ENCODE measurements at places on chromosomes 6 and 20. TPM values are rescaled to one million over a fixed set of nuclear protein-coding genes. Genes with fewer than 3 reads are reported as not detected.

GRCh38 chr6:28618898-28619555, 93.3 kb downstream of the GPX5 start:
- no peak overlapping the region for H3K27ac ChIP-seq
- H3K4me1 ChIP-seq: no peaks in the 10 kb centered on the region
- H3K27me3 ChIP-seq: peaks cover 46% of the 10 kb centered on the region
- peaks cover 5% of the 10 kb centered on the region for H3K36me3 ChIP-seq

GRCh38 chr6:81962198-81962597, 209.7 kb upstream of the TENT5A start:
- H3K27ac ChIP-seq: no peak overlapping the region
- no peak overlapping the region for H3K4me3 ChIP-seq
- DNase-seq: no peak
- no peaks in the 10 kb centered on the region for H3K27me3 ChIP-seq
- H3K4me1 ChIP-seq: no peaks in the 10 kb centered on the region

DNA sequence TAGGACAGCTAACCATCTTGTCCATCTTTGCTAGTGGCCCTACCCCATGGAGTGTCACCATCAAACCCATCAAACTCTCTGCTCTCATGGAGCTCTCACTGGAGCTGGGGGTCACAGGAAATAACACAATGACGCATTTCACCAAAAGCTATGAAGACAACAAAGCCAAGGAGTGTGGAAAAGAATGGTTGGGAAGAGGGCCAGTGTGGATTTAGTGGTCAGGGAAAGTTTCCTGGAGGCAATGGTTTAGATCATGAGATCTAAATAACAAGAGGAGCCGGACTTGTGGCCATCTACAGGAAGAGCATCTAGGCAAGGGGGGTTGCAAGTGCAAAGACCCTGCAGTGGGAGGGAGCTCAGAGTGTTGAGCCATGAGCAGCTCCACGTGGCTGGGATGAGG, 189.5 kb downstream of the BMP7 start:
- no peaks in the 10 kb centered on the region for H3K4me1 ChIP-seq
- H3K27ac ChIP-seq: no peak overlapping the region
- H3K4me3 ChIP-seq: no peak overlapping the region
- DNase-seq: no peak
- H3K36me3 ChIP-seq: no peaks in the 10 kb centered on the region
- H3K27me3 ChIP-seq: peaks cover 9% of the 10 kb centered on the region

DNA sequence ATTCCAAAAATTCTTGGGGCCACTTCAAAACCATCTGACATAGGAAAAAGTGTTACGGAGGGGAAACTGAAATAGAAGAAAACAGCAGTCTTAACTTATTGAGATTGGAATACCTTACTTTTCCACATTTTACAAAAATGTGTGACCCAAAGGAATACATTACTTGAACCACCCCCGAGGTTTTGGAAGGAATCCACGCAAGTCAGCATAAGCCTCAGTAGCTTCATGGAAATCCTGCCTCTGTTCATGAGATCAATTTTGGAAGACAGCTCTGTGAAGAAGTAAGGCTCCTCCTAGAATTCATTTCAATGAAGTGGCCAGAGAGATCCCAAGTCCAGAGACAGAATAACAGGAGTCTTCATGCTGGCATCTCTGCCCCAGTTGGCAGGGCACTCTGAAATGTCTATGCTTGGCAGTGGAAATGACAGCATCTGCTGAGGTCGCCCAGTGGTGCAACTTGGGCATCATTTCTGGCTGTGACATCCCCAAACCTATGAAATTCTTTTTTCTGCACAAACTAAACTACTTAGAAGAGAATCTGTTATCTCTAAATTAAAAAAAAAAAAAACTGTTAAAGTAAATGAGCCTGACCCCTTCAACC, 132.5 kb downstream of the EPM2A start:
- no peaks in the 10 kb centered on the region for H3K36me3 ChIP-seq
- H3K4me3 ChIP-seq: no peak overlapping the region
- H3K27me3 ChIP-seq: peaks cover 7% of the 10 kb centered on the region
- H3K4me1 ChIP-seq: no peaks in the 10 kb centered on the region
- no peak for DNase-seq

DNA sequence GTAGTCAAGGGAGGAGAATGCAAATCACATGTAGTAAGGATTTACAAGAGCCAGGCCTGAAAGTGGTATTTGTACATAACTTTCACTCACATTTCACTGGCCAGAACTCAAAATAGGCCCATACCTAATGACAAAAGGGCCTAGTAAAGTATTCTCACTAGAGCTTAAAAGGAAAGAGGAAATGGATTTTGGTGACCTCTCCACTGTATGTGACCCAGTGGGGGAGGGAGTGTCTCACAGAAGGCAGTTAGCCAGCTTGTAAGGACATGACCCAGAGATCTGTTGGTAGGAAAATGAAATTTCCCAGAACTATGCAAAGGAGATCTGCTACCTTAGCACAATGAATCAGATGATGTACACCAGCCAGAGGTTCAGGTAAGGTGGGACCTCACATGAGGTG, 124.4 kb downstream of the PTPRT start:
- no peak overlapping the region for H3K27ac ChIP-seq
- H3K27me3 ChIP-seq: no peaks in the 10 kb centered on the region
- no peak for DNase-seq
- no peaks in the 10 kb centered on the region for H3K36me3 ChIP-seq
- no peaks in the 10 kb centered on the region for H3K4me1 ChIP-seq
- H3K4me3 ChIP-seq: no peak overlapping the region

DNA sequence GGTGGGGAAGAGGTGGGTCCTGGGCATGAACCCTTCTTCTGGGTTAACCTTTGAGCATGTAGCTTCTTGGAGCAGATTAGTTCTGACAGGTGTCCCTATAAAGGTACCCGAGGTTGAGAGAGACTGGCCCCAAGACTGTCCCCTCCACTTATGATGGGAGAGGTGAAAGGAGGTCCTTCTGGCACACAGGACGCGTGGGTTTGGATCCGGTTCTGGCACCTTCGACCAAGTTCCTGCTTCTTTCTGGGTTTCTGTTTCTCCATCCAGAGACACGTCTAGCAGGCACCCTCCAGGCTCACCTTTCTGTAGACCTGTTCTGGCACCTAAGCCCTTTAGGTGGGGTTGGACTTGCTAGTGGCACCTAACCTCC, 4.1 kb downstream of the PAX1 start:
- no peak overlapping the region for H3K27ac ChIP-seq
- no peak for DNase-seq
- H3K27me3 ChIP-seq: peaks cover 64% of the 10 kb centered on the region
- no peaks in the 10 kb centered on the region for H3K36me3 ChIP-seq
- H3K4me3 ChIP-seq: no peak overlapping the region
- peaks cover 2% of the 10 kb centered on the region for H3K4me1 ChIP-seq

Gene XKR7
- total RNA-seq: not detected

Gene SLC35D3
- total RNA-seq: not detected
